ENCODE measurements at places on chromosomes 2 and 18.

GRCh38 chr2:21757805-21758430, 634.1 kb downstream of the TDRD15 start:
- no peak for DNase-seq

GRCh38 chr2:28809927-28810326, 707 bp upstream of the SPDYA start:
- no peak for DNase-seq

GRCh38 chr2:3745920-3746319, 42.5 kb downstream of the DCDC2C start:
- DNase-seq: no peak

- DNase-seq: no peak
These were observed 87.5 kb downstream of the PLEKHM3 start for GRCh38 chr2:207937823-207938222.

GRCh38 chr2:235514627-235515363, 21.0 kb downstream of the AGAP1 start:
- no peak for DNase-seq

- DNase-seq: no peak
These were observed 8.3 kb upstream of the RNF103 start for GRCh38 chr2:86631846-86632485.

DNA sequence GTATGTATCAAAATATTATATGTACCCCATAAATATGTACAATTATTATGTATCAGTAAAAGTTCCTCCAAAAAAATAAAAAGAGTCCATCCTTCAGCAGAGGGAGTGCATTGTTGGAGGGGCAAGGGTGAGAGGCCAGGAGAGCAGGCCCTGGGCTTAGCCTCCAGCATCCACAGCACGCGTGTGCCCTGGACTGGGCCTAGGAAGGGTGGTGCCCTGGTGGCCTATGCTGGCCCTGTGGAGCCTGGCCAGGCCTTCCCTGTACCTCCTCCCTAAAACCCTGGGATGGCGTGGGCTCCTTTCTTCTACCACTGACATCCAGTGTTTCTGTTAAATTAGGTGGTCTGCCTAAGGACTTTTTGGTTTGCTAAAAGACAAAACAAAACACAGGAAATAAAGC, 93.4 kb downstream of the SH3RF3 start:
- DNase-seq: no peak

- no peak for DNase-seq
These were observed 52.5 kb downstream of the SATB2 start for GRCh38 chr2:199405241-199405640.

- no peak for DNase-seq
These were observed 48.8 kb downstream of the ERBB4 start for GRCh38 chr2:212489719-212490346.

DNA sequence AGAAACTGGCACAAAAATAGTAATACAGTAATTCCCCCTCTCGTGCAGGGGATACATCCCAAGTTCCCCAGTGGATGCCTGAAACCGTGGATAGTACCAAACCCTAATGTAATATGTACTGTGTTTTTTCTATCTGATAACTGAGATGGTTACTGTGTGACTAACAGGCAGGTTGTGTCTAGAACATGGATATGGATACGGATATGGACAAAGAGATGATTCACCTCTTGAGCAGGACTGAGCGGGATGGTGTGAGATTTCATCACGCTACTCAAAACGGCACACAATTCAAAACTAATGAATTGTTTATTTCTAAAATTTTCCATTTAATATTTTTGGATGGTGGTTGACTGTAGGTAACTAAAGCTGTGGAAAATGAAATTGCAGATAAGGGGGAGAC, 3.4 kb downstream of the MBD1 start:
- DNase-seq: no peak

- no peak for DNase-seq
These were observed 25.9 kb downstream of the GCG start for GRCh38 chr2:162126111-162126519.

DNA sequence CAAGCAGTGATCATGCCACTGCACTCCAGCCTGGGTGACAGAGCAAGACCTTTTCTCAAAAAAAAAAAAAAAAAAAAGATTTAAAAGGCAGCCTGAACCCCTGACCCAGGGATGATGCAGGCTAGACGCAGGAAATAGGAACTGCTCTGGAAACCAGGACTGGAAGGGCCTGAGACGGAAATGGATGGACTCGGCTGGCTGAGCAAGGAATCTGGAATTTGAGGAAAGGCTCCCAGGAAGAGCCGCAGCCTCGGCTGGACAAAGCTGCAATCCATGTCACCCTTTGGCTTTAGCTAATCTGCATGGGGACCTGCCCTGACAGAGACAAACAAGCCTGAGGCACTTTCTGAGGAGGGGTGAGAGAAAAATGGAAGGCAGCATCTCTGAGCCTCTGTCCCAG, 55.0 kb upstream of the DAPL1 start:
- no peak for DNase-seq

DNA sequence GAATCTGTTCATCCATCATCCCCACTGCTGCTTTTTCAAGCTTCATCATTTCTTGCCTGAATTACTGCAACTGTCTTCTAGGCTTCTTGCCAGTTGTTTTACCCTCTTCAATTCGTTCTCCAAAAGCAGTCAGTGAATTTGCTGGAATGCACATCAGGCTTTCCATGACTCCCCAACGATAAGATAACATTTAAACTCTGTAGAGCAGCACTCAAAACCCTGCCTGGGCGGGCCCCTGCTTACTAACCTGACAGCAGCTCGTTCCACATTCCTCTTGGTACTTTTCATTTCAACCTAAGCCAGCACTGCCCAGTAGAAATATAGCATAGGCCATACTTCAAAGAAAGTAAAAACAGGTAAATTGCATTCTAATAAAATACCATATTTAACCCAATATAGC, 342.9 kb downstream of the SUCLG1 start:
- no peak for DNase-seq

GRCh38 chr2:47357483-47357882, 45.5 kb upstream of the MSH2 start:
- DNase-seq: no peak

DNA sequence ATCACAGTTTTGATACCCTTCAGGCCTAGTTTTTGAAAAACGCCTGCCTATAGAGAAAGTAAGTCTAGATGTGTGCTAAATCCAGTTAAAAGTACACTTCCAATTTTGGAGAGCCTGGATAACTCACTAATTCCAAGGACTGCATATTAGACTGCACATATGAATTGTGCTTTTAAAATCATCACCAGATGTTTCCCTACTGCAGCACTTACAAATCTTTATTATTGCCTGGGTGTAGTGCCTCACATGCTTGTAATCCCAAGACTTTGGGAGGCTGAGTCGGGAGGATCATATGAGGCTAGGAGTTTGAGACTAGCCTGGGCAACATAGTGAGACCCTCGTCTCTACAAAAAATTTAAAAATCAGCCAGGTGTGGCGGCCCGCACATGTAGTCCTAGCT, 35.9 kb upstream of the HTR2B start:
- no peak for DNase-seq

- no peak for DNase-seq
These were observed 12.1 kb downstream of the SH3RF3 start for GRCh38 chr2:109141006-109141600.

GRCh38 chr18:74804677-74805076, 207.0 kb downstream of the ZNF407 start:
- peak; percentile 57 for DNase-seq

- DNase-seq: no peak
These were observed 306.1 kb upstream of the KLHL29 start for GRCh38 chr2:23078784-23079434.

GRCh38 chr2:204122425-204122824, 185.9 kb downstream of the ICOS start:
- DNase-seq: peak; percentile 31

DNA sequence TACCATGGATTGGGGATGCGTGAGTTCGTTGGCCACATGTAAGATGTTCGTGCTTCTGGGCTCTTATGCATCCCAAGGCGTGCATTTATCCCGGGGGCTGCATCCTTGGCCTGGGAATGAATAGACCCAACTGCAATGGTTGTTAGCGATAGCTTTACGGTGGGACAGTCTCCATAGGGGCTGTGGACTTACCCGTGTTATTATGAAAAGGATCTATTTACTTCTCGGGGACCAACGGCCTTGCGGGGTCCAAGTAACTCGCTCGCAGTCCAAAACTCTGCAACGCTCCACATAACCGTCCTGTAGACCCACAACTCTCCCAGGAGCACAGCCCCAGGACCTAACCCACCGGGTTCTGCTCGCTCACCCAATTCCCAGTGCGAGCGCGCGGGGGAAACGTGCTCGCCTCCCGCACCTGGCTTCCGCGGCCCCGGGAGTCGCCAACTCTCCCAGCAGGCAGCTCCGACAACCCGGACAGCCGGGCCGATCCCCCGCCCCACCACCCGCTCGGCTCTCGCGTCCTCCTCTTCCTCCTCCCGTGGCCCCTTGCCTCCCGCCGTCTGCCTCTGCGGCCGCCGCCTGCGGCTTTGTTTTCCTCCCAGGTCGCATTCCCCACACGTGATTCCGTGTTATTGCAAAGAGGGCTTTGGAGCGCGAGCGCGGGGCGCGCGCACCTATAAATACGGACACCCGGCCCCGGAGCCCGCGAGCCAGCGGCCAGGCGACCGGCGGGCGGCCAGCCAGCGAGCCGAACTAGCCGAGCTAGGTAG, at the start of gene CABLES1:
TSS of gene CABLES1 (plus strand) at position 706 of the 770 bp plus-strand sequence. CDS start 278 bp downstream, outside the sequence.
- DNase-seq: peak; percentile 65

DNA sequence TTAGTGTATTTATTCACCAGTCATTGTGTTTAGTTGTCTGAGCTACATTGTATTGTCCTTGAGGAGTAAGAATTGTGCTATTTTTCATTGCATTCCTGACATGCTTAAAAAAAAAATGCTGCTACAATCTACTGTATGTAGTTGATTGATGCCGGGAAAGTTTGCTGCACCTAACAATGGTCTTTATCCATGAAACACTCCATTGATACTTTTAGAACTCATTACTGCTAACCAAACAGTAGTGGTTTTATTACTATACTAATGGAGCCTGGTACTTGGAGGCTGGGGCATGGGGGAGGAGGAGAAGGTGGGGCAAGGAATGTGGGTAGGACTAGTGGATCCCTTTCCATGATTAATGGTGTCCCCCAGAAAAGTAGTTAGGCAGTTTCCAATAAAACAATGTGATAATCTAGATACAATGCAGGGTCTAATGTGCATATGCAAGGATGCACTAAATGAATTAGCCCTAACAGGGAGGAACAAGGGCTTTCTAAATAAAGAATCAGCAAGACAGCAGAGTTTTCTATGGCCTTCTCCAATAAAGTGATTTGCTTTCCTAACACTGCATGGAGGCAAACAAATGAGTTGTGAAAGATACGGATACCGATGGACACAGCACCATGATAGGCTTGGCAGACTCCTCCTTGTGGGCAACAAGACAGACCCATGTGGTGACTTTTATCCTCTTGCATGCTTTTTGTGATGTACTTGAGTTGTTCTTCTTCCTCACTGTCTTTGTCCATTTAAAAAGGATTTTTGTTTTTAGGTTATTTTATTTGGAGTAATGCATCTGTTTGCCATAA, 78.5 kb downstream of the FMNL2 start:
- no peak for DNase-seq

- DNase-seq: no peak
These were observed 156.7 kb downstream of the GALNT3 start for GRCh38 chr2:165637396-165637795.

GRCh38 chr2:56148825-56149224, 35.0 kb upstream of the CCDC85A start:
- DNase-seq: no peak

DNA sequence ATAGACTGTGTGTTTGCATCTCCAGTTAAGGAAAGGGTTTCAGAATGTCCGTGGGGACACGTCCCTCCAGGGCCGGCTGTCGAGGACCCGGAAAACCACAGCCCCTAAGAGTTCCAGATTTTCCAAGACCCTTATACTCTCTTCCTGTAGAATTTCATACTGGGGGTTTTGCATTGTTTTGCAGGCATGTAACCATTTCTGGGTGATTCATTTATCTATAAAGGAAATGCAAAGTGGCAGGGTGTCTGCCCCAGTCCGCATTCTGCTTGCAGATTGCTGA, 8.5 kb downstream of the SP9 start:
- no peak for DNase-seq

- peak; percentile 3 for DNase-seq
These were observed 151.0 kb upstream of the NDUFV2 start for GRCh38 chr18:8951491-8951890.

DNA sequence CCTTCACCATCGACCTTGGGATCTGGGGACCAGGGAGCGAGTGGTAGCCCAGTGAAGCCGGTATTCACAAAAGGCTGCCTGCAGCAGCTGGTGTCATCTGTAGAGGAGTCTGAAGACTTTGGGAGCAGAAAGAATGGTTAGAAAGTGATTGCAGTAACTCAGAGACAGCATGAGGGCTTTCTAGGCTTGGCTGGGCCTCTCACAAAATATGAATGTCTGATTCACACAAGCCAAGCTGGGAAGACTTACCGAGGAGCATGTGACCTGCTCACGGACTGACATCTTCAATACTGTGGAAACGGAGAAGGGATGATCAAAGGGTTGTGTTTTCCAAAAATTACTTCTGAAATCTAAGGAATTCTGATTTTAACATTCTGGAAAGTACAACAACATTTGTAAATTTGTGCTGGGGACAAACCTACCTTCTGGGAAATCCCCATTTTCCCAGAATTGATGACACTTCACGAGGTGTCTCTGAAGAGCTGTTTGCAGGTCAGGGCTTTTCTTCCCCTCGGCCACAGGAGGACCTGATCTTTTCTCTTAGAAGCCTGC, 111.7 kb downstream of the ACOXL start:
- no peak for DNase-seq

DNA sequence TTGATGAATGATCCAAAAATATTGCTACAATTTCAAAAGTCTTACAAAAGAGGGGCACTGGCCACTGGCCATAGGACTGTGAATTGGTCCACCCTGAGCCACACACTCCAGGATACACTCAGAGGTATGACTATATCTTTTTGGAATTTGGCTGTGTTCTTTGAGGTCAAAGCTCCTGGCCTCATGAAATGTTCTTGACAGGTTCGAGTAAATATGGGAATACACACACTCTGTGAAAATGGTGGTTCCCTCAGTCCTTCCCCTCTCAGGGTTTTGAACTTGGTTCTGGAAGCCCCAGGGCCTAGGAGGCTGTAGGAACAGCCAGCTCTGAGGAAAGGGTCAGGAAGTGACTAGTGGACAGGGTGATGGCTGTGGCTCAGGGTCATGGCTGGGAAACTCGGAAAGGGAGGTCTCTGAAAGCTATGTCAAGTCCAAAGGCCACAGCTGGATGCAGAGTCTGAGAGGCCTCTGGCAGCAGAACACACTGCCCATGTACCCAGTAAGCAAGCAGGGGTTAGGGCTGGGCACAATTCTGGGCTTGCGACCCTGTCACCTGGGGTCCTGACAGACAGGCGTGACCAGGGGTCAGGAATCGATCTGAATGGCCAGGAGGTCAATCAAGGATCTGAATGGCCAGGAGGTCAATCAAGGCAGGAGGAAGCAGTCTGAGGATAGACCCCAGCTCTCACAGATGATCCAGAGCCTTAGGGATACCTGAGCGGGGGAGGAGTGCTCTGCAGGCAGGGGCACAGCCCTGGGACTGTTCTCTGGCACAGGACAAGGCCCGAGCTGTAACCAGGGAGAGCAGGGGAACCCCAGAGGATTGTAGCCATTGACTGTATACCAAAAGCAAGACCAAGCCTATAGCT, 223.4 kb upstream of the SMAD2 start:
- DNase-seq: no peak

GRCh38 chr2:5609201-5609600, 83.0 kb upstream of the SOX11 start:
- DNase-seq: no peak

- no peak for DNase-seq
These were observed 4.1 kb downstream of the FEV start for GRCh38 chr2:218980735-218981389.
